Activated CD4-positive, alpha-beta memory T cell treated with anti-CD3 and anti-CD28 coated beads, Interleukin-2, amount 10 ng/mL, durations not matched to agents 7 days and 5 days (primary cell): ENCODE measurements at places on chromosomes 3 and 15. TPM values are rescaled to one million over a fixed set of nuclear protein-coding genes. Genes with fewer than 3 reads are reported as not detected.

DNA sequence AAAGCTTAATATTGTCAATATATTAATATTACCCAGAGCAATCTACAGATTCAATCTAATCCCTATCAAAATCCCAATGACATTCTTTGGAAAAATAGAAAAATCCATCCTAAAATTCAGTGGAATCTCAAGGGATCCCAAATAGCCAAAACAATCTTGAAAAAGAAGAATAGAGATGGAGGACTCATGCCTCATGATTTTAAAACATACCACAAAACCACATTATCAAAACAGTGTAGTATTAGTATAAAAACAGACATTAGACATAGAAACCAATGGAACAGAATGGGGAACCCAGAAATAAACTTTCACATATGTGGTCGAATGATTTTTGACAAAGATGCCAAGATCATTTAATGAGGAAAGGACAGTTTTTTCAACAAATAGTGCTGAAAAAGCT is 14.6 kb downstream of the NEK4 start:
- peaks cover 30% of the 10 kb centered on the region for H3K36me3 ChIP-seq
- no peak for DNase-seq
- no peak overlapping the region for H3K4me3 ChIP-seq
- no peaks in the 10 kb centered on the region for H3K27me3 ChIP-seq
- no peak overlapping the region for H3K27ac ChIP-seq

PIERCE2 gene
- total RNA-seq: not detected

CFAP100 gene
- total RNA-seq: not detected

- H3K27ac ChIP-seq: no peak overlapping the region
- no peak overlapping the region for H3K4me3 ChIP-seq
Observed at GRCh38 chr15:80242132-80242769, 9.8 kb downstream of the CTXND1 start.

GRCh38 chr3:107629566-107629965 is 106.8 kb downstream of the BBX start:
- peaks cover 26% of the 10 kb centered on the region for H3K4me1 ChIP-seq
- H3K27me3 ChIP-seq: no peaks in the 10 kb centered on the region
- H3K4me3 ChIP-seq: no peak overlapping the region

DNA sequence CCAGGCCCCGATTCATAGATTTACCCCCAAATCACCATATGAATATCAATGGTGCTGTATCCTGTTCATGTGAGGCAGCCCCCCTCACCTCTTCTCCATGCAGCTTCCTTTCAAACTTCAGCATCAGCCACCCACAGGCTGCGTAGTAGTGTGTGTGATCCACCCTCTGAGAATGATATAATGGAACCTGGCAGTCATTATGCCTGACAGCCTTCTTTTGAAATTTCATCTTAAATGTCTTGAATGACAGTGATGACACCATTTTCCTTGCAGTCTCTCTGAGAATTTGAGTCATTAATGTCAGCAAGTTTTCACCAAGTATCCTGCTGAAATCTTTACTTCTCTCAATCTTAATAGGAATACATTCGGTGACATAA is 3.5 kb upstream of the CLRN1 start:
- H3K36me3 ChIP-seq: no peaks in the 10 kb centered on the region
- no peak overlapping the region for H3K4me3 ChIP-seq
- no peak for DNase-seq

- H3K27me3 ChIP-seq: peaks cover 27% of the 10 kb centered on the region
- H3K4me1 ChIP-seq: peaks cover 12% of the 10 kb centered on the region
- no peak for DNase-seq
Observed at GRCh38 chr3:193928354-193929209, 207.4 kb upstream of the HES1 start.

KBTBD12 gene
- not detected for total RNA-seq

MEGF11 gene
- not detected for total RNA-seq

- DNase-seq: no peak
- peaks cover 2% of the 10 kb centered on the region for H3K4me1 ChIP-seq
- H3K27ac ChIP-seq: no peak overlapping the region
Observed at GRCh38 chr15:61828008-61828407, 232.2 kb downstream of the VPS13C start.

ARRDC4 gene
- 0.18 TPM for total RNA-seq

DNA sequence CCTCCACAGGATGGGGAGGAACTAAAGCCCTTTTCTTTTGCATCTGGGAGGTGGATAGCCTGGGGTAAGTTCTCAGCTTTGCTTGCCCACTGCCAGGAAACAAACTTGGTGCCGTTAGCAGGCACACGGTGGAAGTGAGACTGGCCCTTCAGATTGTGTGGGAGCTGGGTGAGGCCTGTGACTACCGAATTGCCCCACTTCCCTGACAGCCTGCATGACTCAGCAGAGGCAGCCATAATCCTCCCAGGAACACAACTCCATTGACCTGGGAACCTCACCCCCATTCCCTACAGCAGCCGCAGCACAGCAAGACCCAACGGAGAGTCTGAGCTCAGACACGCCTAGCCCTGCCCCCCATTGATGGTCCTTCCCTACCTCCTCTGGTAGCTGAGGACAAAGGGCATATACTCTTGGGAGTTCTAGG is 282.6 kb downstream of the KLF13 start:
- no peak overlapping the region for H3K27ac ChIP-seq
- no peaks in the 10 kb centered on the region for H3K36me3 ChIP-seq
- DNase-seq: no peak
- H3K27me3 ChIP-seq: peaks cover 24% of the 10 kb centered on the region
- H3K4me3 ChIP-seq: no peak overlapping the region
- H3K4me1 ChIP-seq: no peaks in the 10 kb centered on the region

DNA sequence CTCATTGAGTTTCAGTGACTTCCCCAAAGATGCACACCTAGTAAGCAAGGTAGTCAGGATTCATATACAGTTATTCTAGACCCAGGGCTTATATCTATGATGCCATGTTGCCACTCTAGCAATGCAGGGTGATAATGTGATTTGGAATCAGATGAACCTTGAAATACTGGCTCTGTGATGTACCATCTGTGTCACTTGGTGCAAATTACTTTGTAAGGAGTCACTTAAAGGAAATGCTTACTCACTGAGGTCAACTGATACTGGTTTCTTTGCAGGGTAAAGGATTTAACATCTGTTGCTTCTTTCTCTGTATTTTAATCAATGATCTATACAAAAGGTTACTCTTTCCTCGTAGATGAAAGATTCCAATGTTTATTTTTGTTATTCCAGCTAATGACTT is 10.8 kb downstream of the ASB14 start:
- H3K36me3 ChIP-seq: no peaks in the 10 kb centered on the region
- no peak overlapping the region for H3K4me3 ChIP-seq
- DNase-seq: no peak
- H3K27me3 ChIP-seq: no peaks in the 10 kb centered on the region

- H3K27me3 ChIP-seq: peaks cover 3% of the 10 kb centered on the region
- H3K4me3 ChIP-seq: no peak overlapping the region
- no peaks in the 10 kb centered on the region for H3K4me1 ChIP-seq
- no peak overlapping the region for H3K27ac ChIP-seq
- H3K36me3 ChIP-seq: peaks cover 3% of the 10 kb centered on the region
- DNase-seq: no peak
Observed at GRCh38 chr3:161025911-161026310, 79.2 kb downstream of the B3GALNT1 start.

DNA sequence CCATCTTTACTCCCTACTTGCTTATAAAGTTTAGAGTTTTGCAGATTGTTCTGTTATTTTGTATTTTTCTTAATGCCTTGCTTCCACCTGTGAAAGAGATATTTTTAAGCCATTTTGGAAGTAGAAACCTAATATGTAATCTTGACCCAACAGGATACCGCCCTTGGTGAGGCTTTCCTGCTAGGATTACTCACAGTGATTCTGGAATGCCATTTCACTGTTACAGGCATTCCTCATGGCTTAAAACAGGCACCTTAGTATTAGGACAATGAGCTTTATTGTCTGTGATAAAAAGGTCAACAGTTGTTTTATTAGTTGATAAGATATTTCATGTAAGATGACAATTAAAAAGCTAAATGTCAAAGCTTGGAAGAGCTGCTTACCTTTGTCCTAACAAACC is 58.2 kb downstream of the PHLDB2 start:
- H3K4me3 ChIP-seq: no peak overlapping the region
- H3K4me1 ChIP-seq: no peaks in the 10 kb centered on the region

- peaks cover 3% of the 10 kb centered on the region for H3K36me3 ChIP-seq
- H3K4me3 ChIP-seq: no peak overlapping the region
- H3K27ac ChIP-seq: no peak overlapping the region
- DNase-seq: no peak
- no peaks in the 10 kb centered on the region for H3K27me3 ChIP-seq
Observed at GRCh38 chr3:153291059-153291685, 129.1 kb downstream of the RAP2B start.

- no peaks in the 10 kb centered on the region for H3K4me1 ChIP-seq
- no peak overlapping the region for H3K27ac ChIP-seq
Observed at GRCh38 chr3:169310184-169310939, 353.1 kb downstream of the MECOM start.

- H3K4me1 ChIP-seq: peaks cover 12% of the 10 kb centered on the region
- no peak overlapping the region for H3K27ac ChIP-seq
- DNase-seq: no peak
- no peaks in the 10 kb centered on the region for H3K27me3 ChIP-seq
- H3K36me3 ChIP-seq: no peaks in the 10 kb centered on the region
- H3K4me3 ChIP-seq: no peak overlapping the region
Observed at GRCh38 chr3:115169808-115170207, 22.7 kb upstream of the ZBTB20 start.

DNA sequence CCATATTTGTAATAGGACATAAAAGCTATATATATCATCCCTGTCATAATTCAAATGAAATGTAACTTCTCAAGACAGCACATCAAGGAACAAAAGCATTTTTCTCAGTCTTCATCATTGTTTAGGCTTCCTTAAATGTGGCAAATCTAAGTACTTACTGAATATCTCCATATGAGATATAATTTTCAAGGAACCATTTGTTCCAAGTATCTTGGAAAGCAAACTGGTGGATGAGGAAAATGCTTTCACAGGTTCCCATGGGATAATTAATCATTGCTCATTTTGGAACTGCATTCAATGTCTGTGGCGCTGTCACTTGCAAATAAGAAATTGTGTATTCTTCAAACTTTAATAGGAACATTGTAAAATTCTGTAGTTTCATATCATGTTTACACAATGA is 52.6 kb upstream of the ZNF385D start:
- no peaks in the 10 kb centered on the region for H3K4me1 ChIP-seq
- H3K36me3 ChIP-seq: no peaks in the 10 kb centered on the region
- DNase-seq: no peak
- no peak overlapping the region for H3K4me3 ChIP-seq

- H3K36me3 ChIP-seq: peaks cover 58% of the 10 kb centered on the region
- no peak for DNase-seq
- H3K4me3 ChIP-seq: no peak overlapping the region
- no peaks in the 10 kb centered on the region for H3K27me3 ChIP-seq
- H3K27ac ChIP-seq: no peak overlapping the region
Observed at GRCh38 chr3:111989061-111989678, 9.6 kb upstream of the TAGLN3 start.

DNA sequence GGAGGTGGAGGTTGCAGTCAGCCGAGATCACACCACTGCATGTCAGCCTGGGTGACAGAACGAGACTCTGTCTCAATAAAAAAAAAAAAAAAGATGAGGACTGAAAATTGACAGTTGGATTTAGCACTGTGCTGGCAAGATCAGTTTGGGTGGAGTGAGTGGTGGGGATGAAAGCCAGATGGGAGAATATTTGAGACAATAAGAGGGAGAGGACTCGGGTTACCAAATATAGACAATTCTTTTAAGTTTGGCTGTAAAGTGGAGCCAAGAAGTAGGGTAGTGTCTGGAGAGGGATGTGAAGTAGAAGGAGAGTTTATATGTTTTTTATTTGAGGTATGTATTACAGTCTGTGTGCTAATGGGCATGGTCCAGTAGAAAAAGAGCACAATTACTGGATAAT is 20.4 kb downstream of the TMOD3 start:
- H3K27me3 ChIP-seq: no peaks in the 10 kb centered on the region
- no peak overlapping the region for H3K4me3 ChIP-seq
- H3K27ac ChIP-seq: no peak overlapping the region

DNA sequence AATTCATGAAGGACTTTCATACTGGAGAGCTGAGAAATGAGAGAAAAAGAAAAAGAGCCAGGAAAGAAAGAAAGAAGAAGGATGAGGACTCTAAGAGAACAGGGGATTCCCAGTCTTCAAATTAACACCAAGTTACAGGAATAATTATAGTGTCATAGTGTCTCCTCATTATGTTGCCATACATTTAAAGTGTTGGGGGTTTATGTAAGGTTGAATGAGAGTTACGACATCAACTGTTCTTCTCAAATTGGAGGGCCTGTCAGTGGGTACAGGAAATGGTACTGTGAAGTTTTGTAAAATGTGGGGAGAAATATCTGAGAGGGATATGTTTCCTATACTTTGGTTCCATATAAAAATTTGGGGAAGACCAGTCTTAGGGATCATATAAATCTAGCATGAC is 12.3 kb upstream of the CD200 start:
- H3K36me3 ChIP-seq: peaks cover 4% of the 10 kb centered on the region
- H3K27ac ChIP-seq: no peak overlapping the region
- peaks cover 15% of the 10 kb centered on the region for H3K27me3 ChIP-seq
- DNase-seq: no peak

DNA sequence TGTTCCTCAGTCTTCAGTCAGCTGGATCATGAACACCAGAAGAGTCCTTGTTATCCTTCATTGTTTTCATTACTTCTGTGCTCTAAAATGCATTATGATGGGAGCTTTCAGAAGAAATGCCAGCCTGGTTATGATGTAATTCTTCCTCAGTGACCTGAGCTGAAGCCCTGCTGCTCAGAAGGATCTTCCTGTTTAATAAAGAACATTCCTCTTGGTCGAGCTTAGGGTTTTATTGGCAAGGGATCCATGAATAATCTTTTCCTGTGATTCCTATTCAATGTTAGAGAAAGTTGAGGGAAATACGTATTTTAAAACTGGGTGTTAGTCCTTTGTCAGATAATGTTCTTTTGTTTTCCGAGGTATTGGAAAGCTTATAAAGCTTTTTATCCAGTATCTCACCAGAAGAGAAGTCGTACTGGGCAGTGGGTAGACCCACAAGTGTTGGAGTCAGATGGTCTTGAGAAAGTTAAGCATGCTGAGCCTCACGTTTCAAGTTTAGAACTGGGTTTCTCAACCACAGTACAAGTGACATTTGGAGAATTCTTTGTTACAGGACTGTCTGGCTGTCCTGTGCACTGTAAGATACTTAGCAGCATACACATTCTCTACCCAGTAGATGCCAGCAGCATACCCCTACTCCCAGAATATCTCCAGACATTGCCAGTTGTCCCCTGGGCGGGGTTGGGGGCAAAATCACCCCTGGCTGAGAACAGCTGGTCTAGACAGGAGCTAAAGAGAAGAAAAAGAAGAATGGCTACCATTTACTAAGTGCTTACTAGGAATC is 212.3 kb upstream of the BHLHE40 start:
- H3K4me3 ChIP-seq: no peak overlapping the region
- DNase-seq: no peak
- H3K27ac ChIP-seq: no peak overlapping the region
- peaks cover 12% of the 10 kb centered on the region for H3K4me1 ChIP-seq
- no peaks in the 10 kb centered on the region for H3K27me3 ChIP-seq

PRSS50 gene
- total RNA-seq: not detected

GRCh38 chr15:28097656-28098359 is 1.3 kb downstream of the OCA2 start:
- H3K4me3 ChIP-seq: peak overlapping the region; percentile 51
- H3K36me3 ChIP-seq: peaks cover 12% of the 10 kb centered on the region
- DNase-seq: no peak
- H3K27ac ChIP-seq: no peak overlapping the region
- peaks cover 66% of the 10 kb centered on the region for H3K27me3 ChIP-seq

NANOGP8 gene
- not detected for total RNA-seq

- no peaks in the 10 kb centered on the region for H3K27me3 ChIP-seq
- H3K4me3 ChIP-seq: no peak overlapping the region
- H3K4me1 ChIP-seq: peaks cover 7% of the 10 kb centered on the region
- DNase-seq: no peak
Observed at GRCh38 chr15:87758794-87759418, 497.6 kb downstream of the NTRK3 start.

CHRNB4 gene
- total RNA-seq: not detected
